B cell (primary cell): ENCODE measurements at places on chromosomes 7 and 10.

DNA sequence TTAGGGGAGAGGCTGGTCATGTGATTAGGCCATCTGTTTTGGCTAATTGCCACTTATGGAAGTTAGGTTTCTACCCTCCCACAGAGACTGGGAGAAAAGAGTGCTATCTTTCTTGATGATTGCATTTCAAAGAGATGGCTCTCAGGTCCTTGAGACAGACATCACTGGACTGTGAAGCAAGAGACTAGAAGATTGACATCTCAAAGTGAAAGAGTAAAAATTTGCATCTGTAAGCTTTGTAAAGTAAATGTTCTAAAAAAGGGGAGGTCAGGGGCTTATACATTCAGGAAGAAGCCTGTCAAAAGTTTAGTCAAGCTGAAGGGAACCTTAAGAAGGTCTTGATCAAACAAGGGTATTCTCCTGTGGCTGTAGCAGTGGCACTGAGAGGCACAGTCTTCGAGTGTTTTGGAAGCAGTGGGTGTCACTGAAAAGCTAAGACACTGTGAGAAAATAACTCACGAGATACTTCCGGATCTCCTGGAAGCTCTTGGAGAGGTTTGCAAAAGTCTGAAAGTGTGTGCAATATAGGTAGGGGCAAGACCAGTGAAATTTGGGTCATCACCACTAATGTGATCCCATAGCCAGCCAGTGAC lies 342.1 kb downstream of the PHF14 start:
- no peaks in the 10 kb centered on the region for H3K4me1 ChIP-seq
- DNase-seq: no peak
- H3K4me3 ChIP-seq: no peak overlapping the region
- no peaks in the 10 kb centered on the region for H3K27me3 ChIP-seq
- no peaks in the 10 kb centered on the region for H3K36me3 ChIP-seq

GRCh38 chr10:122462533-122463465 lies 1.4 kb downstream of the HTRA1 start:
- peaks cover 26% of the 10 kb centered on the region for H3K4me1 ChIP-seq
- DNase-seq: no peak
- H3K27ac ChIP-seq: no peak overlapping the region
- H3K27me3 ChIP-seq: peaks cover 35% of the 10 kb centered on the region
- H3K36me3 ChIP-seq: no peaks in the 10 kb centered on the region

- no peaks in the 10 kb centered on the region for H3K4me1 ChIP-seq
- H3K27me3 ChIP-seq: no peaks in the 10 kb centered on the region
- H3K27ac ChIP-seq: no peak overlapping the region
- peaks cover 8% of the 10 kb centered on the region for H3K36me3 ChIP-seq
Measured at GRCh38 chr7:36951257-36951697, 227.0 kb upstream of the AOAH start.

DNA sequence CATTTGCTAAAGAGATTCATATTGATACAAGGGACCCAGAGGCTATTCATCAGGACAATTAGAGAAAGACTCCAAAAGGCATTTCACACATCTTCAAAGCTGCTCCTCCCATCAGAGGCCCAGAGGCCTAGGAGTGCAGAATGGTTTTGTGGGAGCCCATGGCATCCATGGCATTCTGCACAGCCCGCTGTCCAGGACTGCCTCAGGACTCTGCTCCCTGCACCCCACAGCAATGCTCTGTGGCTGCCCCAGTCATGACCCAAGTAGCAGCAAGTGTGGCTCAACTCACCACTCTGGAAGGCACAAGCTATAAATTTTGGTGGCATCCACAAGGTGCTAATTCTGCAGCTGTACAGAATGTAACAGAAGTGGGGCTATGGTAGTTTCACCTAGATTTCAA lies 38.5 kb downstream of the ZNF438 start:
- H3K4me1 ChIP-seq: peaks cover 2% of the 10 kb centered on the region
- no peaks in the 10 kb centered on the region for H3K36me3 ChIP-seq
- no peak for DNase-seq
- H3K27me3 ChIP-seq: no peaks in the 10 kb centered on the region
- no peak overlapping the region for H3K4me3 ChIP-seq

DNA sequence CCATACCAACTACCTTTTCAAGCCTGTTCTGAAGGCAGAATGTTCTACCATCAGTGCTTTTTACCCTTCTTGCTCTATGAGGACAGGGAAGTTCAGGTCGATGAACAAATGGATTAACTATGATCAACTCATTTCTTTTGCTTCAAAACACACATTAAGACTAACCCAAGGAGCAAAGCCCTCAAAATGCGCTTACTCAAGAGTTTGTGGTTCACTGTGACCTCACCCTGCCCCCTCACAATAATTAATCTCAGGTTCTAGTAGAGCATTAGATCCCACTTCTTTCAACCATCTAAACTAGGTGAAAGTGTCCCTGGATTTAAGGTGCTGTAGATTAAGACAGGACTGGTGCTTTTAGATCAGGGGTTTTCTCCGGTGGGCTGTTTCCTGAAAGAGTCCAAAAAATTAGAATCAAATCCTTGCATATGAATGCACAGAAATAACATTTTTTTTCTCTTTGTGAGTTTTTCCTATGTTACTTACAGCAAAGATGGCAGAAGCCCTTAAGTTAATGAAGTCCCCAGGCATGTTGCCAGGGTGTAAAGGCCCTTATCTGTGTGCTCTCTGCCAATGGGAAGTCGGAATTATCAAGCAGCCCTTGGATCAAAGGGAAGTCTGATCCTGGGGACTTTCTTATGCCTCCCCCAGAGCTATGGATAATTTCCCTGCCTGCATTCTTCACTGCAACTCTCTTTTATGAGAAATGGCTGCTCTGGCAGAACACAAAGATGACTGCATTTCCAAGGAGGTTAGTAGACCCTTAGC lies 205.5 kb upstream of the STK17A start:
- H3K36me3 ChIP-seq: no peaks in the 10 kb centered on the region
- no peak for DNase-seq
- H3K4me1 ChIP-seq: no peaks in the 10 kb centered on the region
- no peak overlapping the region for H3K4me3 ChIP-seq
- H3K27ac ChIP-seq: no peak overlapping the region
- H3K27me3 ChIP-seq: no peaks in the 10 kb centered on the region

- H3K4me3 ChIP-seq: no peak overlapping the region
- no peak overlapping the region for H3K27ac ChIP-seq
- peaks cover 35% of the 10 kb centered on the region for H3K36me3 ChIP-seq
Measured at GRCh38 chr7:26372704-26373103, 81.0 kb downstream of the SNX10 start.

DNA sequence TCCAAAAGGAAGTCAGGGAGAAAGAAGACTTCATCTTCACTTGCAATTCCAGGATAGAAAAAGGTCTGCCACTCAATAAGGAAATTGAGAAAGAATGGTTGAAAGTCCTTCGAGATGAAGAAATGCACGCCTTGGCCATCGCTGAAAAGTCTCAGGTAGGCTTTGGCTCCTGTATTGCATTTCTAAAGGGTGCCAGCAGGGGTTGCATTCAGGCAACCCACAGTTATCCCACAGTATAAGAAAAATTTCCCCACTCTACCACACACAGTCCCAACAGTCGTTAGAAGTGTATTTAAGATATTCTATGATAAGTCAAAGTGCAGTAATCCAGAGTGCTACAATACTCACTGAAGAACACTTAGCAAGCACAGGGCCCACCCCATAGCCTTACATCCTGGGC lies 93.4 kb upstream of the FGL2 start:
- no peaks in the 10 kb centered on the region for H3K27me3 ChIP-seq
- DNase-seq: no peak
- H3K4me3 ChIP-seq: no peak overlapping the region
- no peaks in the 10 kb centered on the region for H3K36me3 ChIP-seq
- no peak overlapping the region for H3K27ac ChIP-seq

DNA sequence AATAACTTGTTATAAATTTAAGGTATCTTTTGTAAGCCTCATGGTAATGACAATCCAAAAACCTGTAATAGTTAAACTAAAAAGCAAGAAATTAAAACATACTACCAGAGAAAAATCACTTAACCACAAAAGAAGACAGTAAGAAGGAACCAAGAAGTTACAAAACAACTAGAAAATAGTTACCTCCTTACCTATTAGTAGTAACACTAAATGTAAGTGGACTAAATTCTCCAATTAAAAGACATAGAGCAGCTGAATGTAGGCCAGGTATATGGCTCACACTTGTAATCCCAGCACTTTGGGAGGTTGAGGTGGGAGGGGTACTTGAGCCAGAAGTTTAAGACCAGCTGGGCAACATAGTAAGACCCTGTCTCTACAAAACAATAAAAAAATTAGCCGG lies 84.0 kb downstream of the SNX13 start:
- H3K4me1 ChIP-seq: no peaks in the 10 kb centered on the region
- H3K4me3 ChIP-seq: no peak overlapping the region
- H3K27me3 ChIP-seq: no peaks in the 10 kb centered on the region
- H3K27ac ChIP-seq: no peak overlapping the region
- peaks cover 21% of the 10 kb centered on the region for H3K36me3 ChIP-seq

- H3K27ac ChIP-seq: no peak overlapping the region
- H3K4me1 ChIP-seq: peaks cover 10% of the 10 kb centered on the region
- no peaks in the 10 kb centered on the region for H3K36me3 ChIP-seq
- no peak overlapping the region for H3K4me3 ChIP-seq
- no peaks in the 10 kb centered on the region for H3K27me3 ChIP-seq
Measured at GRCh38 chr10:63409465-63410027, 56.2 kb downstream of the JMJD1C start.
